Activated T-helper 1 cell treated with anti-CD3 and anti-CD28 coated beads, Interleukin-2, amount 50 U/mL, for 16 hours (primary cell): ENCODE measurements at places on chromosomes 2 and 18.

DNA sequence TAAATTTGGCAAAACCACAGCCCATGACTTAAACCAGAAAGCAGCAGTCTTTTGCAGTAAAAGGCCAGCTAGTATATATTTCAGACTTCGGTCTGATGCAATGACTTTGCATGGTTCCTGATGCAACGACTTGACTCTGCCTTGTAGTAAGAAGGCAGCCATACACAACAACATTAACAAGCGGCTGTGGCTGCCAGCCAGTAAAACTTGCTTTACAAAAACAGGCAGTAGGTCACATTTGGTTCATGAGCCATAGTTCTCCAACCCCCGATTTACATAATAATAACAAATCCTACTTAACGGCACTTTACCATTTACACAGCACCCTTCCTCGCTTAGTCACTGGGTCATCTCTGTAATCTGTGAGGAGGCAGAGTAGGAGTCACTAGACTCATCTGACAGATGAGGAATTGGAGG, 410.3 kb downstream of the LRATD1 start:
- DNase-seq, result no peak

GRCh38 chr2:8985561-8986326, 17.7 kb downstream of the MBOAT2 start:
- no peak for DNase-seq

DNA sequence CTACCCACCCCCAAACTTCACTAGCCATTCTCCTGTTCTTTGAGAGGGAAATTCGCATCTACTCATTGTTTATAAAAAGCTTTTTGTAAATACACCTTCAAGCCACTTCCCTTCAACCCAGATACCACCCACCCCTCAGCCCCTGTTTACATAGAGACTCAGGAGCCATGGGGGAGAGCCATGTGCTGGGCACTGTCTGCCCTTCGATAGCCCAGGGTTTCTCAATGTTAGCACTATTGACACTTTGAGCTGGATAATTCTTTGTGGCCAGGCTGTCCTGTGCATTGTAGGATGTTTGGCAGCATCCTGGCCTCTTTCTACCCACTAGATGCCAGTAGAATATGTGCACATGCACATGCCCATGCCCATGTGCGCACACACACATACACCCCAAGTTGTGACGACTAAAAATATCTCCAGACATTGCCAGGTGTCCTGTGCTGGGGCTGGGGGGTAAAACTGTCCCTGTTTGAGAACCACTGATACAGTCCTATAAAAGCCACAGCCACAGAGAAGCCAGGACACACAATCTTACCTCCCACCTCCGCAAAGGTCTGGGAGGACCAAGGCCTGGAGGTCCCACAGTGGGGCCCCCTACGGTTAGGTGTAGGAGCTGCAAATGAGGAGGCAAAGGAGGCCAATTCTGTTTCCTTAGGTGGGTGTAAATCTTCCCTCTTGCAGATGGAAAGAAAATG, 44.5 kb upstream of the ASPRV1 start:
- DNase-seq, result no peak

DNA sequence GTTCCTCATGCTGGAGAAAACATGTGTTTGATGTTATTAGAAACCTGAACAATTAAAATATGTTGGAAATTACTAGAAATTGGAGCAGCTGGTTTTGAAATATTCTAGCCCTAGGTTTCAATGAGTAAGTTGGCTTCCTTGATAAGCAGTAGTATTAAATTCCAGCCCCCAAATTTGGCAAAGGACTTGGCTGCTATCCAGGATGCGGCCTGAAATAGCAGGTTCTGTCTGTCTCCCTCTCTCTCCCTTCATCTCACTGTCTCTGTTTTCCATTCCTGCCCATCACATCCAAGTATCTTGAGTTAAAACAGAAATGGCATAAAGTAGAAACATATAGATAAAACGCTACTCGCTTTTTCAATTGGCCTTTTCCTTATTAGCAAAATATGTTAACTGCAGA, 20.9 kb upstream of the GPR45 start:
- DNase-seq, result no peak

GRCh38 chr2:229539628-229540027, 174.7 kb downstream of the DNER start:
- DNase-seq, result no peak

GRCh38 chr2:3065928-3066327, 311.7 kb downstream of the EIPR1 start:
- DNase-seq, result no peak

- no peak for DNase-seq
Measured at GRCh38 chr2:84854850-84855249, 26.0 kb downstream of the TRABD2A start.

DNA sequence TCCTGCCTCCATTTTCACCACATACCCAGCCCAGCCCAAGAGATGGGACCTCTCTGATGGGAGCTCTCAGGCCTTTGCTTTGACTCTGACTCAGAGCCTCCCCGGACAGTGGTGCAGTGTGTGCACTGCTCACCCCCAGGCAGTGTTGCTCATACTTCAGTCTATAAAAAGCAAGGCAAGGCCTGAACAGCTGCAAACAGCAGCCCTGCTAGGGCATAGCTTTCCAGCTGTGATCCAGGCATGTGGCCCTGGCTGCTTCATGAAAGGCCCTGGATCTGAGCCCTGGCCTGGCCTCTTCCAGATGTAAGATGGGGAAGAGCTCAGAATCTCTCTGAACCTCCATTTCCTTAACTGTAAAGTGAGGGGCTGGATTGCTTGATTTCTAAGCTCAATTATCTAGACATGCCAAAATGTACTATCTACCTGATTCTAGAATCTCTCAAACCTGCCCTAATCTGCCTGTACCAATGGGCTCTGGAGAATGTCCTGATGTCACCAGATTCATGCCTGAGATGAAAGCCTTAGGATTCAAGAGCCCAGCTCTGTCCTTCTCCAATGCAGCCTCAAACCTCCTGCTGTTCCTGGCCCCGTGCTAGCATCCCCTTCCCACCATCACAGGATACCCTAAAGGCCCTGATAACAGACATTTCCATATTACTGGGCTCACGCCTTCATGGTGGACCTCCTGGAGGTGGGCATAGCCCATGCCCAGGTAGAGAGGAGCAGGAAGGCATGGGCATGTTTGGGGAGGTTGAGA, 206.9 kb downstream of the ARL4C start:
- DNase-seq, result no peak

DNA sequence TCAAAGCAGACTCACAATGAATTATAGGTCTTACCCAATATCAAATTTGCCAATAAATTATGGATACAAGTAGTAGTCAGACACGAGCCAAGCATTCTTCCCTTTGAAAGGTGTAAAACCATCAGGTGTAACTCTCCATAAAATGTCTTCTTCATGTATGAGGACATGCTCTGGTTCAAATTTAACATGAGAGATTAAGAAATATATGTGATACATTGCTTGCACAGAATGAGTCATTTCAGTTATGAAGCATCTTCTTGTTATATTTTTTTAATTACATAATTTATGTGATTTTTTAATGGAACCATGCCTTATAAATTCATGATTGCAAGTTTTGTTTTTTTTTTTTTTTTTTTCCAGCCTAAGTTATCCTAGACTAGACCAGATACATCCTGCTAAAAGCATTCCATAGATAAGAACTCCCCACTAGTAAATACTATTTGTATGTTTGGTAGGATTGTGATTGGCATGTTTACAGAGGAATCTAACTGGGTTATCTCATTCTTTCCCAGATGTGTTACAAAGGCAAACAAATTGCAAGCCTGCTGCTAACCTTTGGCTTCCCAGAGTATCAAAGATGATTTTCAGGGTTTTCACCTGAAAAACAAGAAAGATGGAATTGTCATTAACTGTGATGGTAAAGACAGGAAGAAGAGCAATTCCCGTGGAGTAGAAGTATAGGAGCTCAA, 621.9 kb downstream of the XIRP2 start:
- DNase-seq, result no peak

DNA sequence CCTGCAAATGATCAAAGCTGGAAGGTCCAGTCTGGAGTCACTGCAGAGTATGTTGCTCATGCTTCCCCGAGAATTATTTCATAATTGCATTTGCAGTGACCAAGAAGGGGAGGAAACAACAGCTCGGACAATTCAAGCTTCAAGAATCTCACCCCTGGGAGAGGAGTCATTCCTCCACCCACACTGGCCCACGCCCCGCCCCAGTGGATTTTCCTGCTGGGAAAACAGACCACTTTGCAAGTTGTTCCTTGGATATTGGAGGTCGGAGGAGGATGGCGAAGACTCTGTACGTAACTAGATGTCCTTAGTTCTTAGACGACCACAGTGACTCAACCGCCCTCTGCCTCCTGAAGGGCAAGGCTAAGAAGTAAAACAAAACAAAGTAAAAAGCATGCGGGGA, 159.4 kb downstream of the TPO start:
- DNase-seq, result no peak

- DNase-seq, result no peak
Measured at GRCh38 chr2:220215785-220216184, 588.4 kb downstream of the SLC4A3 start.

DNA sequence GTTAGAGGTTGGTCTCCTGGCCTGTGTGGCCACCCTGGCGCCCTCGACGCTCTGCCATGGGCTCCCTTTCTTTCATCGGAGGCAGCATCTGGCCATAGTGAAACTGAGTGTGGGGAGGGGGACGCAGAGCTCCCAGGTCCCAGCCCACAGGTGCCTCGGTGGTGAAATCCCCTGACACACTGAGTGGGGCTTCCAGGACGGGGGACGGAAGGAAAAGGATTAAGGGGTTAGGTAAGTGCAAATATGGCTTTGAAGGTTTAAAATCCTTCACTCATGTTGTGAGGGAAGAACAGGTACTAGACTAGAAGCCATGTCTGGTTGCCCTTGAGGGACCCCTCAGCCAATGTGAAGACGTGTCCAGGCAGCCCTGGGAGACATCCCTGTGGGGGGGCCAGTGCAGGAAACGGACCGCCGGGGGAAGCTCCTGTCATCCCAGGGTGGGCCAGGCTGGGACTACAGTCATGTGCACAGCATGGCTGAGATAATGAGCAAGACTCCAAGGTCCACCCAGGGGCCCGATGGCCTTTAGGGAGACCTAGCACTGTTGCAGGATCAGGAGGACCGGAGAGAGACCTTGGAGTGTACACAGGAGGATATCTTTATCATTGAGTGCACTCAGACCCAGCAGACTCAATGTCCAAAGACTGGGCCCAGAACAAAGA, 36.3 kb downstream of the RTP5 start:
- DNase-seq, result no peak

DNA sequence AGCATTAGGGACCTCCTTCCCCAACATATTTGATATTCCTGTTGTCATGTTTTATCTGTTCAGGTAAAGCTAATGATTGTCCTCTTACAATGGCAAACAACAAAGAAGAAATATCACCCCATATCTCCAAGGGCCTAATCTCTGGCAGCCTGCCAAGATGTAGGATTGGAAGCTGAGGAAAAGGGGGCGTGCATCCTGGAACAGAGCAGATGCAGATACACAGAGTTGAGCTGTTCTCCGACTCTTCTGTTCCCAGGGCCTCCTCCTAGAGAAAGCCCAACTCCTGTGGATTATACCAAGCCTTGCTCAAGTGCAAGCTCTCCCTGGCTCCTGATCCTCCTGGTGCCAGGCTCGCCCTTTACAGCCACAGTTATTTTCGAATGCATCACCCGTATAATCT, 35.2 kb upstream of the CD207 start:
- DNase-seq, result no peak

GRCh38 chr2:134152045-134153010, 101.5 kb upstream of the MGAT5 start:
- DNase-seq, result no peak

GRCh38 chr18:64032312-64032711, 62.4 kb downstream of the SERPINB8 start:
- no peak for DNase-seq

GRCh38 chr2:145687442-145688134, 1167.7 kb upstream of the ZEB2 start:
- DNase-seq, result no peak

GRCh38 chr2:41949883-41950665, 97.7 kb upstream of the PKDCC start:
- DNase-seq, result no peak

GRCh38 chr2:46305767-46306166, 8.6 kb downstream of the EPAS1 start:
- DNase-seq, result no peak

GRCh38 chr2:140714586-140714985, 1416.2 kb downstream of the LRP1B start:
- DNase-seq, result no peak
